T47D (cell line): ENCODE measurements at places on chromosomes 5 and 9.

- DNase-seq, result no peak
These were observed 71.5 kb downstream of the PDE8B start for GRCh38 chr5:77281969-77282336.

GRCh38 chr5:179163236-179164155, 103.3 kb downstream of the ZNF354C start:
- DNase-seq, result no peak

DNA sequence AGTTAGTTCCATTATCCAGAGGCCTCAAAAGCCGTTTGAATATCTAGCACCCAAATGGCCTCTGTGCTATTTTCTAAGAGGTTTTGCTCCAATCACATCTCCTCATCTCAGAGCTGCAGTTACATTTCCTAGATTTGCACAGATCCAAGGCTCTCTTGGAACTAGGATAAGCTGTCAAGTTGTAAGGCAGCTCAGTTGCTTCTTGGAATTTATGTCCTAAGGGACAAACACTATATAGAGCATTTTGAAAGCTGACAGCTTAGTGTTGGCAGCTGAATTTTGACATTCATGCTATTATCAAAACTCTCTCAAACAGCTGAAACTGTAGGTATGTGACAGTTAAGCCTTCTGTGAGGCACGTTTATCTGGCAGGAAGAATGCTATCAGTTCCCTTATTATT, 97.0 kb downstream of the MACIR start:
- no peak for DNase-seq

DNA sequence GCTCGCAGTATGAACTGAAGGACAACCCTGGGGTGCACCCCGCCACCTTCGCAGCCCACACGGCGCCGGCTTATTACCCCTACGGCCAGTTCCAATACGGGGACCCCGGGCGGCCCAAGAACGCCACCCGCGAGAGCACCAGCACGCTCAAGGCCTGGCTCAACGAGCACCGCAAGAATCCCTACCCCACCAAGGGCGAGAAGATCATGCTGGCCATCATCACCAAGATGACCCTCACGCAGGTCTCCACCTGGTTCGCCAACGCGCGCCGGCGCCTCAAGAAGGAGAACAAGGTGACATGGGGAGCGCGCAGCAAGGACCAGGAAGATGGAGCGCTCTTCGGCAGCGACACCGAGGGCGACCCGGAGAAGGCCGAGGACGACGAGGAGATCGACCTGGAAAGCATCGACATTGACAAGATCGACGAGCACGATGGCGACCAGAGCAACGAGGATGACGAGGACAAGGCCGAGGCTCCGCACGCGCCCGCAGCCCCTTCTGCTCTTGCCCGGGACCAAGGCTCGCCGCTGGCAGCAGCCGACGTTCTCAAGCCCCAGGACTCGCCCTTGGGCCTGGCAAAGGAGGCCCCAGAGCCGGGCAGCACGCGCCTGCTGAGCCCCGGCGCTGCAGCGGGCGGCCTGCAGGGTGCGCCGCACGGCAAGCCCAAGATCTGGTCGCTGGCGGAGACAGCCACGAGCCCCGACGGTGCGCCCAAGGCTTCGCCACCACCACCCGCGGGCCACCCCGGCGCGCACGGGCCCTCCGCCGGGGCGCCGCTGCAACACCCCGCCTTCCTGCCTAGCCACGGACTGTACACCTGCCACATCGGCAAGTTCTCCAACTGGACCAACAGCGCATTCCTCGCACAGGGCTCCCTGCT, 3.8 kb downstream of the IRX1 start:
- no peak for DNase-seq

DNA sequence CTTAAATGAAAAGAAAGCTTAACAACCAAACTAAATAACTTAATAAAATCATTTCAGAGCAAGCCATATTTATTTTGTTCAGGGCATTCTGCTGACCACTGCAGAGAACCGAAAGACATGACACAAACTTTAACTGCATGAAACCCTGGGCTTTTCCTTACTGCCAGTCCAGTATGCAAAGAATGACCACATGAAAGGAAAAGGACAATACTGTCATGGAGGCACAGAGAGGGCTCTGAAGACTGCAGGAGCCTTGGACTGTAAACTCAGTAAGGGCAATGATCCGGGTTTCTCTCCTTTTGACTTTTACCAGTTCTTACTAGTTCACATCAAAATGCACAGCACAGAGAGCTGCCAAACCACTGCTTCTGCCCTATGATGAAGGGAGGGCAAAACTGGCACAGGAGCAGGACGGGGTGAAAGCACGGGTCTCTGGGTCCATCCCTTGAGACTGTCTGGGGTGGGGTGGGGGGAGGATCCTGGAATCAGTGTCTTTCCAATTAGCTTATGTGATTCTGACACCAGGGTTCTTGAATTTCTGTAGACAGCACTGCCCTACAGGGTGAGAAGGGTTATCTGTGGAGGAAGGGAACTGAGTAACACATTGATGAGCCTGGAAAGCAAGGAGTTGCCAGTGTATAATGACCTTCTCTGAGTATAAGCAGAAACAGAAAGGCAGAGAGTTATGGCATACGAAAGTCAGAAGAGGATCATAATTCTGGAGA, 44.7 kb downstream of the RNF130 start:
- DNase-seq, result no peak

DNA sequence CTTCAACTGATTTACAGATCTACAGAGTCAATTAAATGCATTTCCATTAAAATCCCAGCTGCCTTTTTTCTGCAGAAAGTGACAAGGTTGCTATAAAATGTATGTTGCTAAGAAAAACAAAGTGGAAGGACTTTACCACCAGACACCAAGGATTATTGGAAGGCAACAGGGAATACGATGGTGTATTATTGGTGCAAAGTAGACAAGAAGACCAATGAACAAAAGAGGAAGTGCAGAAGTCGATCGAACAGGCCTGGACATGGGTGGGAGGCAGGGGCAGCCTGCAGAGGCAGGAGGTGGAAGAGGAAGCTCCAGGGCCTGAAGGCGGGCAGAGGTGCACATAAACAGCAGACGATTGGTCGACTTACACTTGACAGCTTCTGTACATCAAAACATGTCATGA, 10.6 kb upstream of the SLC6A19 start:
- DNase-seq, result no peak

DNA sequence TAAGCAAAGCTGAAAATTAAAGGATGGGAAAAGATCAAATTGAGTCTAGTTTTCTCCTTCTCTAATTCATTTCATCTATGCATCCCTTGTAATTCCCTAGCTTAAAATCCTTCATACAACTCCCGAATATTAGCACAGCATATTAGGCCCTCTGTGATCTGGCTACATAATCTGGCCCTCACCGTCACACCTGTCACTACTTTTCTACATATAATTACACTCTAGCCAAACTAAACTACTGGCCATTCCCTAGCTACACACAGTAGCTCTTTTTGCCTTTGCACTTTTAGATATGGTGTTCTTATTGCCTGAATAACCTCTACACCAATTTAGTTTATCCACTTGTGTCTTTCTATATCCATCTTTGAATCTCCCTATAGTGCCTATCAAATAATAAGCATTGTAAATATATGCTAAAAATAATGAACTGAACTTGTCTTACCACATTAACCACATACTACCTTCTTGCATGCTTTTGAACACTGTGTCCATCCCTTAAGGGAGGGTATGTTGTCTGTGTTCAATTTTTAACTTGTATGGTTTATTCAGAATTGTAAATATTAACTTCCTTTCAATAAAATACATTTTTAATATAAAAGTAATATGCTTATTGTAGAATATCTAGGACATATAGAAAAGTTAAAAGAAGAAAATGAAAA, 15.9 kb downstream of the RANBP6 start:
- no peak for DNase-seq
